AG09319 (cell line): ENCODE measurements at places on chromosomes 5 and 9.

GRCh38 chr9:73133022-73133651 is 18.5 kb upstream of the ANXA1 start:
- DNase-seq = no peak

GRCh38 chr9:82939451-82939850 is 123.5 kb downstream of the RASEF start:
- no peak for DNase-seq

GRCh38 chr9:125142560-125143376 is 560 bp downstream of the SCAI start:
- DNase-seq = no peak

DNA sequence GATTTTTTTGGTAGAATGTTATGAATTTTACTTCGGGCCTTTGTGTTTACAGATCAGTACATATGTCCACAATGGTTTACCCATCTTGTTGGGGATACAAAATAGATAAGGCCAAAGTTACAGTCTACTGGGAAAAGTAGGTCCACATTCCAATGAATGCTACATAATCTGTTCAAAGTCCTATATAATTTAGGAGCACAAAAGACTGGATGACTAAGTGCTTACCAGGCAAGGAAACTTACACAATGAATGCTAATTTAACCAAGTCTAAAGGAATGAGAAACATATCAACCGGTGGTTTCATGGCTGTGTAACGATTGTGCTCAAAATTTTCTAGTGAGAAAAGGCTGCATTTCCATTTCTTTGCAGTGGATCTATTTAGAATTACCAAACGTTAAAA is 97.4 kb upstream of the TRPM3 start:
- DNase-seq = no peak

GRCh38 chr9:104784098-104784497 is 20.2 kb downstream of the NIPSNAP3B start:
- no peak for DNase-seq

- DNase-seq = no peak
These were observed 4.6 kb downstream of the FOXD1 start for GRCh38 chr5:73443829-73444498.

GRCh38 chr5:63049935-63050334 is 471.3 kb downstream of the LRRC70 start:
- no peak for DNase-seq

DNA sequence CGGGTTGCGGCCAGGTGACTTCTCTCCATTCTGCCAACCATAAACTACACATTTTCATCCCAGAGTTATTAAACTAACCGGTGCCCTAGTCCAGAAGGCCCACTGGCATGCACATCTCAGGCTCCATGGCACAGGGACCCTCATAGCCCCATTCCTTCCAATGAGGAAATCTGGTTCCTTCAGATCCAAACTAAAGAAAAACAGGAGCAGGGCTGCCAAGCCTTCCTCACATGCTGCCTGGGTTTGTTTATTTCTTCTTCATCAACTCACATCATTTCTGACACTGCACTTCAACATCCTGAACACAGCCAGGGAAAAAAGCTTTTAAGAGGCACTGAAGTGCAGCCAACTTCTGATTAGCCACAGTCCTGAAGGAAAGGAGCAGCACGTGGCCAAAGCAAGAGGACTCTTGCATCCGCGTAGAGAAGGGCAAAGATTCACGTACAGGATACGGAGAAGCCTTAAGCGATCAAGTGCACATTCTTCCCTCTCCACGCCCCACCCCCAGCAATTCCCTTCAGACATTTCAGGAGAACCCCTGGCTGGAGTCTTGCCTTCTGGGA is 22.5 kb downstream of the LHFPL2 start:
- DNase-seq = no peak

- DNase-seq = no peak
These were observed 107.4 kb downstream of the TLE1 start for GRCh38 chr9:81581986-81582385.

GRCh38 chr9:97803167-97804058 is 49.6 kb upstream of the FOXE1 start:
- DNase-seq = no peak
